ENCODE measurements at places on chromosomes 11 and 22.
A peak's percentile ranks its signal among the peaks of the same experiment; 100 is the strongest.

DNA sequence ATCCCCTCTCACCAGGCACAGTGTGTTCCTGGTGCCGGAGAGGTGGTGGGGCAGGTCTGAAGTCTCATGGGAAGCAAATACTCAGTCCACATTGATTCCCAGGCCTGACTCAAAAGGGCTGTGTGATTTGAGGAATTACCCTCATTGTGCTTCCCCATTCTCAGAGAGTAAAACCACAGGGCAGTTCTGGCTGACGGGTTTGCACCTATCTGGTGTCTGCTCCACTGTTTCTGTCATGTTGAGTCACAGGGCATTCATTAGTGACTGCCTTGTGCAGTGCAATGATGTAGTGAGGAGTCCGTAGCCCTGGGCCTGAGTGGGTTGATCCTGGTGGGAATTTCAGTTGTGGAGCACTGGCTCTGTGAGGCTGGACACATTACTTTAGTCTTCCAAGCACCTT, 85.2 kb upstream of the ARHGAP20 start:
- DNase-seq: peak; percentile 66

DNA sequence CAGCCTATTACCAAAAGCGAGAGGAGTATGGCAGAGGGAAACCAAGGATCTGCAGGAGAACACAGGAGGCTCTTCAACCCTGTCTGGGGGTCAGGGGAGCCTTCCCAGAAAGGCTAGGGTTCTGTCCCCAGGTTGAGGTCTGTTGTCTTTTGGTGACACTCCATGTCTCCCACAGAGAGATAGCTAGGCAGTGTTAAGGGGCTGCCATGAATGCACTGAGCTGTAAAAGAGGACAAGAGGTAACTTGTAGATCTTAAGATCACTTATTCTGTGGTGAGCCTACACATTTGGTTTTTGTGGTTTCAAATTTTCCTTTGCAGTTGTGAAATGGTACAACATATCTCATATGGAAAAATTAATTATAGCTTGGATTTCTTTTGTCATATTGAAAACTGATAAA, 6.0 kb upstream of the ACER3 start:
- no peak for DNase-seq

GRCh38 chr22:34829485-34829884, 236.5 kb upstream of the ISX start:
- DNase-seq: no peak

DNA sequence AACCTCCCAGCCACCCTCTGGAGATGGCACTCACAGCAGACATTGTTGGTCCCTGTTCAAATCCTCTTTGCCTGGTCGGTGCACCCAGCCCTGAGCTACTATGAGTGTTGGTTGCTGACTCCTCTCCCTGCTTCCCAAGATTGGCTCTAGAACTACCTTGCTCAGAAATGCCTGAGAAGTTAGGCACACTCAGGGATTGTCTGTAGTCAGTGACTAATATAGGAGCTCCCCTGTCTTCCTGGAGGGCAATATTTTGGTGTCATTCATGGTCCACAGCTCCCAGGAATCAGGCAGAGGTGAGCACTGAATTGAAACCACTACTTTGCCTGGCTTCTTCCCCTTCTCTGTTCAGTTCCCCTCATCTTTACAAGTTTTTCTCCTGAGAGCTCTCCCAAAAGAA, 325.9 kb downstream of the MIAT start:
- no peak for DNase-seq

GRCh38 chr11:105609341-105609781, 512 bp upstream of the GRIA4 start:
- DNase-seq: peak; percentile 68

DNA sequence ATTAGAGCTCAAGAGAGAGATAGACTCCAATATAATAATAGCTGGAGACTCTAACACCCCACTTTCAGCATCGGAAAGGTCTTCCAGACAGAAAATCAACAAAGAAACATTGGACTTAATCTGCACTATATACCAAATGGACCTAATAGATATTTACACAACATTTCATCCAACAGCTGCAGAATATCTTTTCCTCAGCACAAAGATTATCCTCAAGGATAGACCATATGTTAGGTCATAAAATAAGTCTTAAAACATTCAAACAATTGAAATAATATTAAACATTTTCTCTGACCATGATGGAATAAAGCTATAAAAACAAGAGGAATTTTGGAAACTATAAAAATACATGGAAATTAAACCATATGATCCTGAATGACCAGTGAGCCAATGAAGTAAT, 45.1 kb upstream of the FAM181B start:
- no peak for DNase-seq

DNA sequence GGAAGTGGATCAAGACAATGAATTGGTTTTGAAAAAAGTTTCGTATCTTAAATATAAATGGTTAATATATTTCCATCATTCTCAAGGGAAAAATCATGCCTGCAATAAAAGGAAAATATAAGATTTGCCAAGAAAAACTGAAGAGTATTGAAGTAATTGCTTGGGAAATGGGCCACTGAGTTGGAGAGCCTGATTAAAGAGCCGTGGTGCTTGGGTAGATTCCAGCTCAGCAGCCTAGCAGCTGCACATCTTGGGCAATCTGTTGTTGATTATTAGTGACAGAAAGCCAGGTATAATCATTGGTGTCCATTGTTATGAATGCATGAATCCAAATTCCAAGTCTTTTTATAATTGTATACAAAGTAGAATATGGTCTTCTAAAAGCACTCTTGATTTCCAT, 800.9 kb upstream of the CHORDC1 start:
- DNase-seq: no peak

DNA sequence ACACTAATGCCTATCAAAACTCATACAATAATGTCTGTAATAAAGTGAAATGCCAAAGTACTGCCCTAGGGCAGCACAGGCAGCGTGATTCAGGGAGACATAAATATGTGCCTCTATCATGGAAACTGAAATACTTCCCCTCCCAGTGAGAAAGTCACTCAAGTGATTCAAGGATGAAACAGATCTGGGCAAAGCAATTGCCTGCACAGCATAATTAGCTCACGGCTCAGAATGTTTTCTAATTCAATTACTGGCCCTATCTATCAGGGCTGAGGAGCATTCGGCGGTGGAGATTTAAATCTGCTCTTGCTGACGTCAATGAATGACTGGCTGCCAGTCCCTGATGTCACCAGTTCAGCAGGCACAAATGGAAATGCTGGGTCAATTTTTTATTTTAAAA, 27.7 kb upstream of the PPP2R1B start:
- peak; percentile 16 for DNase-seq

DNA sequence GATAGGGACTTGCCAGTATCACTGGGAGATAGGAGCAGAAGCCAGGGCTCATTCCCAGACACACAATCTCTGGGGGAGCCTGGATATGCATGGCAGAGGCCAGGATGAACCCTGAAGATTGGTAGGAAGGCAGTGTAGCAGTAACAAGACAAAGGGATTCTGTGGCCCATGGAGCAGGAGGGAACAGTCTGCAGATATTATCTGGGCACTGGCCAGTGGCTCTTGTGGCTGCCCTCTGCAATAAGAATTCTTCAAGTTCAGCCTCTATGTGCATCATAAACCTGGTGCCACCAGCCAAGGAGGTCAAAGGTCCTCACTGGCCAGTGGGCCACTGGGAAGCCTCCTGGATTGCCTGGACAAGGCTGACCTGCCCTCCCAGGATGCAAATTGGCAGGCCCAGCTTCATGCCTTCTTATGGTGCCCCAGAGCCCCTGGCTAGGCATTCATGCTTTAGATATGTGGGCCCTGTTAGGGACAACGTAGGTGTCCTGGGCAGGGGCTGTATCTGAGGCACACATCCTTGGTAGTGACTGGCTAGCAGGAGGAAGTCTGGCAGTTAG, 29.2 kb downstream of the KCNQ1OT1 start:
- DNase-seq: no peak

- DNase-seq: no peak
These were observed 4.1 kb upstream of the NR1H3 start for GRCh38 chr11:47253660-47254059.

- no peak for DNase-seq
These were observed 182.0 kb downstream of the CWF19L2 start for GRCh38 chr11:107275632-107276031.

- DNase-seq: peak; percentile 41
These were observed 27.3 kb upstream of the KRTAP5-6 start for GRCh38 chr11:1669546-1670218.

DNA sequence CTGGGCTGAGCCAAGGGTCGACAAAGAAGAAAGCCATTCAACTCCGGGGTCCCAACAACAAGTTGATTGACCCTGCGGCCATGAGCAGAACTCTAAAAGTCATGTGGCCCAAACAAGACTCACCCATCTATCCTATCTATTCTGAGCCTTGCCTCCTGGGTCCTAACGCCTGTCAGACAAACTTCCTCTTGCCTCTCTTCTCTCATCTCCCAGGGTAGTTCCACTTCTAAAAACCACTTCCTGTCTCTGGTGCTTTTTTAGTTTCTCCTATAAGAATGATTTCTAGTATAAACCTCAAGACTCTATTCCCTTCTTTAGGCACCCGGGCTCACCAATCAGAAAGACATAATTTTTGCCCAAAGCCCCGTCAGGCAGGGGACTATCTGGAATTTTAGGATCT, 530.2 kb downstream of the DLG2 start:
- no peak for DNase-seq

DNA sequence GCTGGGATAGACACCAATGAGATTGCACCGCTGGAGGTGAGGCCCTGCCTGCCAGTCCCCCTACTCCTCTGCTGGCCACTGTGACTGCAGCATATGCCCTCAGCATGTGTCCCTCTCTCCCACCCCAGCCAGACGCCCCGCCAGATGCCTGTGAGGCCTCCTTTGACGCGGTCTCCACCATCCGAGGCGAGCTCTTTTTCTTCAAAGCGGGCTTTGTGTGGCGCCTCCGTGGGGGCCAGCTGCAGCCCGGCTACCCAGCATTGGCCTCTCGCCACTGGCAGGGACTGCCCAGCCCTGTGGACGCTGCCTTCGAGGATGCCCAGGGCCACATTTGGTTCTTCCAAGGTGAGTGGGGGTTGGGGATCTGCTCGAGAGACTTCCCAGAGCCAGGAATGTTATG, 5.7 kb upstream of the SMARCB1 start:
- DNase-seq: no peak

GRCh38 chr11:13963169-13963948, 836 bp downstream of the SPON1 start:
- peak; percentile 74 for DNase-seq

DNA sequence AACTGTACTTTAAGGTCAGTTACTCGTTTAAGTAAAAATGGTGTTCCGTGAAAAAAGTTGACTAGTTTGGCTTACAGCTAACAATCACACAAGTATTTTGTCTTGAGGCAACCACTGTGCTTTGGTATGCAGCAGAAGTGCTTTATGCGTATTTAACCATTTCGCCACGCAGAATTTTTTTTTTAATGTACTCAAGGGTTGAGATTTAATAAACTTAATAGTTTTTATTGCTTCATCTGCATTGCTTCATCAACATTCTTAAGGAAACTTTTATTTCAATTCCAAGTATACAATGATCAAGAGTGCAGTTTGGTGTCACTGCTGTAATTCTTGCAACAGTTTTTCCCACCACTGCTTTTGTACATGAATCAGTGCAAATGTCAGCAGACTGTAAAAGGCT, 66.4 kb downstream of the ZNRF3 start:
- DNase-seq: no peak

DNA sequence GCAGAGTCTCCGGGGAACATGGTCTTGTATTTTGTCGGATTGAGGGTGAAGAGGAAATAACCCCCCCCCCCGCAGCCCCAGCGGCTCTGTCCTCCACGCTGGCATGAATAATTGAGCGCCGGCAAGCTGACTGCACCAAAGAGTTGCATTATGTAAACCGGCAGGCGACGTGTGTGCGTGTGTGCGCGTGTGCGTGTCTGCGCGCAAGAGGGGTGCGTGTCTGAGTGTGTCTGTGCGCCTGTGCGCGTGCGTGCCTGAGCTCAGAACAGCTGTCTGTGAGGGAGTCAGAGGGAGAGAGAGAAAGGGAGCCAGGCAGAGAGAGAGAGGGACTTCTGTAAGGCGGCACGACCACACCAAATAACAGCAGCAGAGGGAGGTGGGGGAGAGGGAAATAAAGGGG, 94.4 kb downstream of the SCN3B start:
- DNase-seq: no peak

DNA sequence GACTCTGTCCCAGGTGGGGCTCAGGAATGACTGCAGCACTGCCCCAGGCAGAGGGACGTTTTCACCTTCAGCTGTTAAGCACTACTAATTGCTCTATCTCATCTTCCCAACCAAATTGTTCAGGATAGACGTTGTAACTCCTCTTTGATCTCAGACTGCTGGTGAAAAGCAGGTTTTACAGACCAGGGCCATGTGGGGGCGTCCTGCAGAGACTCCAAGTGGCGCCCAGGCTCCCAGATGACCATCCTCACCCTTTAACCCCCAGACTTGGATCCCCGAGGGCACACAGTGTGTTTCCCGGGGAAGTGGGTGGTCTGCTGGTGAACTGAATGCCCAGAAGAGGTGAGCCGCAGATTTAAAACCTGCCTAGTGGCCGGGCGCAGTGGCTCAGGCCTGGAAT, 23.9 kb downstream of the FADD start:
- DNase-seq: peak; percentile 76

DNA sequence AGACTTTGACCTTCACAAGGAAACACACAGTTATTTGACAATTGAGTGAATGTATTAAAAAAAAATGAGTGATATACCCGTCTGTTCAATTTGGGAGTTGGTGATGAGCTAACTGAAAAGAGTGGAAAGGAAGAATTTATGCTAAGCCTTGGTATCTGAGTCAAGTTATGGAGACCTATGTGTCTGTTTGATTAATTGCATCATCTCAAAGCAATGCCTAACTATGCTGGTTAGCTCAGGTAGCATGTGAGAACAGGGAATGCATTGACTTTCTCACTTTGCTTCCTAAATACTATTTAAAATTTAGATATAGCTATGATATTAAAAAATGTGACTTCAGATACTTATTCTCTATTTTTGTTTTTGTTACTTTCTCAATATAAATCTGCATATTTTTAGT, 110.5 kb downstream of the DDX10 start:
- DNase-seq: no peak

DNA sequence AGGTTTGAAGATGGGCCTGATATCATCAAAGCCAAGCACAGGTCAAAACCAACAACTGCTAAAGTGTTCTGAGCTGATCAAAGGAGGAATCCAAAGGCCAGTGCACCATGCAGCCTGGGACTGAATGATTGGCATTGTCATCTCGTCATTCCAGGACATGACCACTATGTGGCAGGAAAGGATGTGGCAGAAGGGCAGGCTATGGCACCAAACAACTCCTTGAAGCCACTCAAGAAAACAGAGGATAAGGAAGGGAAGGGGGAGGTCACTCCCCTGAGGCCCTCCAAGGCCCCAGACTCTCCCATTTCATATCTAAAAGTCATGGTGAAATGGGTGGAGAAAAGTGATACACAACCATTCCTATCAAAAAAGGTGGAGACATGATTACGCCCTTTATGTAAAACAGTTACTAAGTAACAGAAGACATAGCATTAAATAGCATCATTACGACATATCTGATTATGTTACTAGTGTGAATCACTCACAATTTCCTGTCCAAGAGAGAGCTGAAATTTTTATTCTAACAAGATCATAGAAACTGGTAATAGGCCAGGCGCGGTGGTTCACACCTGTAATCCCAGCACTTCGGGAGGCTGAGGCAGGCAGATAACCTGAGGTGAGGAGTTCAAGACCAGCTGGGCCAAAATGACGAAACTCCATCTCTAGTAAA, 49.3 kb downstream of the AHNAK start:
- DNase-seq: peak; percentile 77

- DNase-seq: no peak
These were observed 14.8 kb upstream of the PICK1 start for GRCh38 chr22:38042488-38042790.

Measured in islet precursor cell (in vitro differentiated cells).